ENCODE measurements at places on chromosomes 11 and 22.

DNA sequence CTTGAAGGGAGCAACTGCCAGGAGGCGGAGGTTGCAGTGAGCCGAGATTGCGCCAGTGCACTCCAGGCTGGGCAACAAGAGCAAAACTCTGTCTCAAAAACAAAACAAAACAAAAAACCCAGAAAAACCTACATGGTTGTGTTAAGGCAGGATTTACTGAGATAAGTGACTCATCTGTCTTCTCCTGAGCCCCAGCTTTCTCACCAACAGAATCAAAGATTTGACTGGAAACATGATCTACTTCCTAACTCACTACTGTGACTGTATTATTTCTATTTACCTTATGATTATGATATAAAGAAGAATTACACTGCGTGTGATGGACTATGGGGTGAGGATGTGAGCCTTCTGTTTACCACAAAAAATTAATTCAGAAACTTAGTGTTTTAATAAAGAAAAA lies 21.8 kb downstream of the FAM118B start:
- no peak for DNase-seq

DNA sequence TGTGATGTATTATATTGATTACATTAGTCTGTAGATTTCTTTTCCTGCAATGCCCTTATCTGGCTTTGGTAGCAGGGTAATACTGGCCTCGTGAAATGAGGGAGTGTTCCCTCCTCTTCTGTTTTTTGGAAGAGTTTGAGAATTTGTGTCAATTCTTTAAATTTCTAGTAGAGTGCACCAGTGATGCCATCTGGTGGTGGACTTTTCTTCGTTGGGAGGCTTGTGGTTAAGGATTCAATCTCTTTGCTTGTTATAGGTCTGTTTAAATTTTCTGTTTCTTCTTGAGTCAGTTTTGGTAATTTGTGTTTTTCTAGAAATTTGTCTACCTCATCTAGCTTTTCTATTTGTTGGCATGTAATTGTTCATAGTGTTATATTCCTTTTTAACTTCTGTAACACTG lies 18.9 kb downstream of the SHANK3 start:
- DNase-seq: no peak

- DNase-seq: no peak
Measured at GRCh38 chr11:105229257-105229656, 89.7 kb upstream of the CARD18 start.

DNA sequence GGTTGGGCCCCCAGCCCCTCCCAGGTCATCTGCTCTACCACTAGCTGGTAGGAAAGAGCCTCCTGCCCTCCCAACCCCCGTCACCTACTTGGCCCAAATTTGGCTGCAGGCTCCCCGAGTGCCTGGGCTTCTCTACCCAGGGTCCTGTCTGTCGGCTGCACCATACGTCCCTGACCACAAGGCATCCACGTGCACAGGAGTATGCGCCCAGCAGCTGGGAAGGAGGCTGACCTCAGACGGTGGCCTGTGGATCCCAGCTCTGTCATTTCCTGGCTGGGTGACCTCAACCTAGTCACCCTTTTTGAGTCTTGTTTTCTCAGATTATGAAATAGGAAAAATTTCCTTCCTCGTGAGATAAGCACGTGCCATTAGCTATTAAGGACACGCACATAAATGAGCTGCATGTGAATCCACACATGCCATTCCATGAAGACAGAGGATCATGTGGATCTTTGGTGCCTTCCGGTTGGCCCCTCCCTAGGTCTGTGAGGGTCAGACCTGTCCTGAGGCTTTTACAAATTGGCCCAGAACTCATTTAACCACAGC lies 13.7 kb downstream of the CYB561A3 start:
- peak; percentile 48 for DNase-seq

DNA sequence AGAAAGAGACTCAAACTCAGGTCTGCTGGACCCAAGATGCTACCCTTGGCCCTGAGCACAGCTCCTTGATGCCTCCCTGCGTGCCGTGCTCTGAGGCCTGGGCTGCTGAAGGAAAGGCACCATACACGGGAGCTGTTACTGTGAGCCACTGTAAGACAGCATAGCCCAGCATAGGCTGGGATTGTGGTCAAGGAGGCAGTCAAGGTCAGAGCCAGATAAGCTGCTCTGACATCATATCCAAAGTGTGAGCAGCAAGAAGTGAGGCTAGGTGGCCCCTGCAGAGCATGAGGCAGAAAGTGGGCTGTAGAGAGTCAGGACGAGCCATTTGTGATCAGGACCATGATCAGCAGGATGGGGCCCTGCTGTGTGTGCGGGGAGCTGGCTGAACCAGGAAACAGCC lies 7.7 kb downstream of the SLC22A8 start:
- DNase-seq: peak; percentile 38

GRCh38 chr22:38298312-38299005 lies 18.8 kb downstream of the CSNK1E start:
- no peak for DNase-seq

DNA sequence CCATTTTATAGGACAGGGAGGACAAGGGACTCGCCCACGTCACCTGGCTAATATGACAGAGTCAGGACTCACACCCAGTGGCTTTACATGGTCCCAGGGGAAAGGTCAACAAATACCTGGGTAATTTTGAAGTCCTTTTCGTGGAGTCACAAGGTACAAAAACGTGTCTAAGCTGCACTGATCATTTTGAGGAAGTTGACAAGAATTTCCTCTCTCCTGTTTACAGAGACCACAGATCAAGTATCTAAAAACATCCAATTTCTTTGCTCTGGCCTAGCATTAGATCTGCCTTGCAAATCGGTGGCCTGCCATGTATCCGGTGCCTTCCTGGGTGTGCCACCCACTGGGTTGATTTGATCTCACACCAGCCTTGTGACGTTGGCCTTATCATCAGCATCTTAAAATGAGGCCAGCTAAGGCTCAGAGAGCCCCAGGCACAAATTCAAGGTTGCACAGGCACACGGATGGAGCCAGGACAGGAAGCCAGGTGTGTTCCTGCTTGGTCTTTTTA lies 17.6 kb downstream of the GDPD5 start:
- DNase-seq: no peak

DNA sequence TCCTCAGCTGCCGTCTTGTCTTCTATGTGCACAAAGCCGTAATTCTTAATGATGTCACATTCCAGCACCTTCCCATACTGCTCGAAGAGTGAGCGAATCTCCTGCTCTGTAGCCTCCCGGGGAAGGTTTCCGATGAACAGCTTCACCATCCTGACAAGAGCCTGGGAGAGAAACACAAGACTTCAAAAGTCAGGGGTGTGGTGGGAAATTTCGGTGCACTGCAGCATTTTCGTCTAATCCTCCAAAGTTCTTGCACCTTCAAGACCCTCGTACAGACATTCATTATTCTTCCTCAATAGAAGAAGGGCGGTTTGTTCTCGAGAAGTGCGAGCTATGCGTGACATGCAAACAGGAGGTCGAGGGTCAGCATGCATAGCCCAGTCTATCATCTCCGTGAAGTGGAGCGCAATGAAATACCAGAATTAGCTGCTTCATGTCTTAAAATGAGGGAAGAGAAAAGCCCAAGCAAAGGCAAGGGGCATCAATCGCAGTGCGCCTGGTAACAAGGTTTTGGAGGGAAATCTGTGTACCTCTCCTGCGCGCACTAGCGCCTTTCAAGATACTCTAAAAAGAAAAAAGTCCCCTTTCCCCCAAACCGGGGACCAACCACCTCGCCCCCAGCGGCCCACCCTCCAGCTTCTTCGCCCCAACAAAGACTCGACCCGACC lies 622 bp downstream of the RBM4B start:
- no peak for DNase-seq

DNA sequence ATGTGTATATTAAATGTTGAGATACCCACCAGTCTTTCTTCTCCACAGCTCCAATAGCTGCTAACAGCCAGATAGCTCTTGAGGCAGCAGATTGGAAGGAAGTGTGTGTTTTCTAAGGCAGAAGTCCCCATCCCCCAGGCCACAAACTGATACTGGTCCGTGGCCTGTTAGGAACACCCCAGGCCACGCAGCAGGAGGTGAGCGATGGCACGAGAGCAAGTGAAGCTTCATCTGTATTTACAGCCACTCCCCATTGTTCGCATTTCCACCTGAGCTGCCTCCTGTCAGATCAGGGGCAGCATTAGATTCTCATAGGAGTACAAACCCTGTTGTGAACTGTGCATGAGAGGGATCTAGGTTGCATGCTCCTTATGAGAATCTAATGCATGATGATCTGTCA lies 12.7 kb downstream of the CCDC73 start:
- no peak for DNase-seq

GRCh38 chr11:35907648-35908431 lies 36.0 kb upstream of the LDLRAD3 start:
- DNase-seq: peak; percentile 80

DNA sequence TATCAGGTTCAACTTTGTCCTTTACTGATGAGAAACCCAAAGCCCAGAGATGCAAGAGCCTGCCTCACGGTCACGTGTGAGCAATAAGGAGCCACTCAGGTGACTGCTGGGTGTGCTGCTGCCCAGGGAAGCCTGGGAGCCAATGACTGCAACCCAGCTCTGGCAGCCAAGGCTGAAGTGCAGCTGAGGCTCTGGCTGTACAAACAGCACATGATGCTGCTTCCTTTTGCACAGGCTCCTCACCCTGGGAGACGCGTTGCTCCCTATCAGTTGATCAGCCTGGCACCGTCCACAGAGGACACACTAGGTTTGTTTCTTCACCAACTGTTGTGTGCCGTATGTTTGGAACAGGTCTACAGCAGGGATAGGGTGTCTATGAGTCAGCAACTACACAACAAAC lies 168.7 kb downstream of the EFCAB6 start:
- peak; percentile 91 for DNase-seq

- DNase-seq: peak; percentile 97
Measured at GRCh38 chr11:120184946-120185705, 25.7 kb upstream of the OAF start.

DNA sequence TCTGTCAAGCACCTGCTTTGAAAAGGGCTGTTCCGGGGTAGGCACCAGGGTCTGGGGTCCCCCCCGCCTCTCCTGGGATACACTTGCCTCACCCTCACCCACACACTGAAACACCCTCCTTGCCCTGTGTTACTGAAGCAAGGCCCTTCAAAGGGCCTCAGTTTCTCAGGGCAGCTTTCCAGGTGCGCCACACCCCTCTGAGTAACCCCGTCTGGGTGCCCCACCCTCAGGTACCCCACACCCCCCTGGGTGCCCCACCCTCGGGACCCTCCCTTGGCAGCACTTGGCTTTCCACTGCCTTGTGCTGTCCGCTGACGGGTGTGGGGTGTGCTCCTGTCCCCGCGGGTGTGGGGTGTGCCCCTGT lies 413.6 kb downstream of the TBC1D22A start:
- DNase-seq: no peak

DNA sequence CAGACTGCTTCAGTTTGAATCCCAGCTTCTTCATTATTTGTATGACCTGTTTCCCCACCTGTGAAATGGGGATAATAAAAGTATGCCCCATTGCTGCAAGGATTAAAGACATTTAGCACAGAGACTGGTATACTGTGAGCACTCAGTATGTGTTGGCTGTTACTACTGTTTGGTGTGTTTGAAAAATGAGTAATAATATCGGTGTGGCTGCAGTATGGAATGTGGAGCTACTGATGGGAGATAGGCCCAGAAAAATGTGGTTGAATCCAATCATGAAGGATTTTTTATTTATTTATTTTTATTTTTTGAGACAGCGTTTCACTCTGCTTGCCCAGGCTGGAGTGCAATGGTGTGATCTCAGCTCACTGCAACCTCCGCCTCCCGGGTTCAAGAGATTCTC lies 9.1 kb upstream of the C1QTNF4 start:
- no peak for DNase-seq

DNA sequence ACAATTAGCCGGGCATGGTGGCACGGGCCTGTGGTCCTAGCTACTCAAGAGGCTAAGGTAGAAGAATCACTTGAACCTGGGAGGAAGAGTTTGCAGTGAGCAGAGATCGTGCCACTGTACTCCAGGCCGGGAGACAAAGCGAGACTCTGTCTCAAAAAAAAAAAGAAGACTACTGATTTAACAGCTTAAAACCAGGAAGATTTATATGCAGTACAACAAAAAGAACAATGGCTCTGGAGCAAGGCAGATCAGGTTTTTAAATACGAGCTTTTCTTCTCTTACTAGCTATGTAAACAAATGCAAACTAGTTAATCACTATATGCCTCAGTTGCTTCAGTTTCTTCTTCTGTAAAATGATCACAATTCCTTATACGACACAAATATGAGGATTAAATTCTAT lies 6.9 kb downstream of the FAM168A start:
- DNase-seq: no peak

- no peak for DNase-seq
Measured at GRCh38 chr22:50261615-50262459, at the start of gene MAPK12. MAPK12 (minus strand) TSS chr22:50261683; CDS start chr22:50261509, 174 bp downstream.

GRCh38 chr11:82750643-82751139 lies 17.0 kb upstream of the FAM181B start:
- no peak for DNase-seq

- DNase-seq: no peak
Measured at GRCh38 chr11:128532572-128533091, 54.7 kb downstream of the ETS1 start.

GRCh38 chr11:109383306-109383705 lies 38.7 kb upstream of the C11orf87 start:
- DNase-seq: no peak

DNA sequence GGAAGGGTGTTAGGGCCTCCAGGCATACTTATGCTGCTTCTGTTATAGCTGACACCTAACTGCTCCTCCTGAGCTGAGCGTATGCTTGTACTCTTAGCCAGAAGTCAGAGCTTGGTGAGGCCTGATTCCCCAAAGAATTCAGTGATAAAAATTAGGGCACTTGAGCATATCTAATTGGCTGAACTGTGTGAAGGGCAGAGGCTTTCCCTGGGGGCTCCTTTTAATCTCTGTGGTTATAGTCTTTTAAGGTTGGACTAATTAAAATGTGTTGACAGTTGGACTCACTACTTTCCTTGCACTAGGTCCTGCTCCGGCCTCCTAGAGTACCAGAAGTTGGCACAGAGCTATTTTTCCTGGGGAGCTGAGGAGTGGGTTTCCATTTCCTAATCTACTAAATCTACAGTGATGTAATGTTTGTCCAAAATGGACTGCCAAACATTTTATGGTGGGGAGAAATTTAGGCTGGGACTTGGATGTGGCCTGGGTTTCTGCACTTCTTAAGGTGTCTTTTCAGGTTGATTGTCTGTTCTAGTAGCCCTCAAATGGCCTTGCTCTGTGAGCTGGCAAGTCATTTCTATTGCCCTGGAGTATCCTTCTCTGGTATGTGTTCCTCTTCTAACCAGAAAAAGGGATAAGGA lies 18.4 kb downstream of the STIM1 start:
- no peak for DNase-seq

- DNase-seq: no peak
Measured at GRCh38 chr11:123482218-123482617, 52.1 kb downstream of the GRAMD1B start.

DNA sequence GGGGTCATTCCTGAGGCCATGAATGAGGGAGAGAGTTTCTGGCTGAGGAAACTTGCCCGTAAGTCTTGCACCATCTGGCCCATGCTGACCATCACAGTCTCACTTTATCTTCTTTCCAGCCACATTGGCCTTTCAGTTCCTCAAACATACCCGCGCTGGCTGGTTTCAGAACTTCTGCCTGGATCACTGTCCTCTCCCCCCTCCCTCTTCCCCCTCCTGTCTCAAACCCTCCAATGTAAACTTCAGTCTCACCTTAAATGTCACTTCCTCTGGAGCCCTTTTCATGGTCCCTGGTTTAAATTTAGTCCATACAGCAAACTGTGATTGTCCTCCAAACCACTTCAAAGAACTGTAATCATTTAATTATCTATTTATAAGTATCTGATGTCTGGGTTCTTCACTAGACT lies 3.7 kb upstream of the TMEM109 start:
- DNase-seq: no peak

GRCh38 chr22:20567993-20568417 lies 60.6 kb downstream of the MED15 start:
- no peak for DNase-seq

- no peak for DNase-seq
Measured at GRCh38 chr11:45150943-45151342, 4.5 kb downstream of the PRDM11 start.
